NCI-H748 treated with DMSO at 0.1 percent for 48 hours (cell line): ENCODE measurements at places on chromosomes 7 and 10.

DNA sequence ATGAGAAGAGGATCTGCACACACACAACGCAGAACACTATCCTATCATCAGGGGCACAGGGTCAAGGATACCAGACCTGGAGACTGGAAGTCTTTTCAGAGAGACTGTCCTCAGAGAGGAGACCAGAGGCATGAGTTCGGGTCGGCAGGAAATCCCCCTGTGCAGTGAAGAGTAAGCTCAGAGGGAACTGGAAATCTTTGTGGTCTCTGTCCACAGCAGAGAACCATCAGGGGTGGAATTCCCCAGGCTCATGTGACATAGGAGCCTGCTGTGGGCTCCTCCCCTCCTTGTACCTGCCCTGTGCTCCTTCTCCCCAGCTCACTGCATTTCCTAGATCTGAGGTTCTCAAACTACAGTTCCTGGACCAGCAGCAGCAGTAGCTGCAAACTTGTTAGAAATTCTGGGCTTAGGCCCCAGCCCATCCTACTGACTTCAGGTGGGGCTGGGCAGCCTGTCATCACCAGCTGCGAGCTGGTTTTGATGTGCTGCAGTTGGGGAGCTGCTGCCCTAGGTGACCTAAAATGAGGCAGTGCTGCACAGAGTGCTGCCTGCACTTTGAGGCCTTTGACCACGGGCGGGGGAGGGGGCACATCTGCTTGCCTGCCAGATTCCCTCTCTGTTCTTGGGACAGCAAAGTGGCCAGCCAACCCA is 2.4 kb downstream of the ZMIZ2 start:
- DNase-seq: no peak

- peak; percentile 83 for DNase-seq
These were observed 10.6 kb upstream of the DNMBP start for GRCh38 chr10:100020142-100020885.

GRCh38 chr7:151477867-151478266 is 37.9 kb upstream of the CRYGN start:
- no peak for DNase-seq

DNA sequence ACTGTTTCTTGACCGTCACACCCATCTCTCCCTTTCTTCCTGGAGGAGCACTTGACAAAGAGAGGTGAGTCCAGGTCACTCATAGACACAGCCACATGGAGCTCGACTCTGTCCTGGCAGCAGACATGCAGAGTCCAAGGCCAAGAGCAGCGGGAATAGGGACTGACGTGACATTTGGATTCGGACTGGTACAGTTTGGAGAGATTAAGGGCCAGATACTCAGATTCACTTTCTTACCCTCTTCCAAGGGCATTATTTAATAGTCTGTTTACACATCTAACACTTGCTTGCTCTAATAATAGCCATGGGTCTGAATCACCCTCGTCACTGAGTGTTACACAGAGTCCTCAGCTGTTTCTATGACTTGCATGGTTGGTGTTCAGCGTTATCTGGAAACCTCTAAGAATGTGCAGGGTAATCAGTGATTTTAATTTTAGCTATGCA is 39.2 kb upstream of the OTUD1 start:
- DNase-seq: no peak

- DNase-seq: no peak
These were observed 1047.4 kb upstream of the LRRN3 start for GRCh38 chr7:110043519-110043918.

DNA sequence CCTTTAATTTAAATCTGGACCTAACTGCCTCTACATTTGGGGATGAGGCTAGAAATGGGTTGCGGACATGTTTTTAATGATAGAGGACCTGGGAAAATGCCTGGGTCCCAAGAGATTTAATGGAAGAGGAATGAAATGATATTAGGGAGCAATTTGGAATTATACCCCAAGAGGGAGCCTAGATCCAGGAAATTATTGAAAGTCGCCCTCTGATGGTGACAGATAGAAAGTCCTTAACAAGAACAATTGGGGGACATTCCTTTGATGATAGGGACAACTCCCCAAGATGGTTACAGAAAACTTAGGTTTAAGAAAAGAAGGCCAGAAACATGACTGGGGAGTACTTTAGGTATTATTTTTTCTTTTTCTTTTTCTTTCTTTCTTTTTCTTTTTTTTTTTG is 9.5 kb upstream of the TSGA13 start:
- peak; percentile 17 for DNase-seq

DNA sequence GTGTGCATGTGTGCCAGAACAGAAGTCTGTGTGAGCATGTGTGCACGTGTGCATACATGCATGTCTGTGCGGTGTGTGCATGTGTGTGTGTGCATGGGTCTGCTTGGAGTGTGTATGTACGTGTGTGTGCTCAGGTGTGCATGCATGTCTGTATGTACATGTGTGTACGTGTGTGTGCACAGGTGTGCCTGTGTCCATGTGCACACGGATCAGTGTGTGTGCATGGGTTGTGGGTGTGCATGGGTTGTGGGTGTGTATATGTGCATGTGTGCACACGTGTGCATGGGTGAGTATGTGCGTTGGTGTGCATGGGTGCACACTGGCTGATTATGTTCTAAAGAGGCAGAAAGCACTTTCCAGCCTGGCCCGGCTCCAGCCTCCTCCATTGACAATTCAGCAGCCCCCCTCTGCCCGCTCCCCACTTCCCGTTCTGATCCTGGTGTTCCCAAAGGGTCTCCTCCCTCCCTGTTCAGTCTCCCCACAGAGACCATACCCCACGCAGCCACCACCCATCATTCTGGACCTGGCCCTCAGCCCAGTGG is 44.1 kb upstream of the PDGFA start:
- no peak for DNase-seq

DNA sequence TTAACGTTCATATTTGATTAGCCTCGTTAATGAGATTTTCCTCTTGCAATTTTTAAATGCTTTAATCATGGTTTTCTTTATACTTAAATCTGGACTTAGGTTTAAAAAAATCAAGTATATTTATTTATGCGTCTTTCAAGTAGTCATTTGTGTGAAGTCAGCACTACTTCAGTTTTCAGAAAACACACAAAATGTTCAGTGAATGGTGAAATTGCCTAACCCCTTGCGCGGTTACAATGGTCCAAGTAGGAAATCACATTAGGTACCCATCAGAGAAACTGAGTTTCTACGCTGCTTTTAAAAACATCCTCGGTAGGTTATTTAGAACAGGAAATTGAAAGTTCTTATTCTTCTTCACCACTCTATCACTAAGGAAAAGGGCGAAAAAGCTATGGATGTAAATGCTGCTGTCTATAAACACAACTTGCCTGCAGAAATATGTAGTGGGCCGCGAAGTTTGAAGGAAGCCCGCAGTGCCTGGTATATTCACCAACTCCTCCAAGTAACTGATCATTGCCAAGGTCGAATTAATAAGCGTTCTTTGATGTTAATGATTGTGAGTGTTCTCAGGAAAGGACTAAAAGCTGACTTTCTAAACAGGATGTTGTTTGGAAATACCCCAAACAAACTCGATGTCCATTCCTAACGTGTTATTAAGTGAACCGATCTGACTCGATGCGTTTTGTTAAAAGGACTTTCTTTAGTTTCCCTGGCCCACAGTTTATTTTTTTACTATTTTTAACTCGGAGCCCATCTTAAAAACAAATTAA is 1.0 kb downstream of the SYPL1 start:
- peak; percentile 39 for DNase-seq

DNA sequence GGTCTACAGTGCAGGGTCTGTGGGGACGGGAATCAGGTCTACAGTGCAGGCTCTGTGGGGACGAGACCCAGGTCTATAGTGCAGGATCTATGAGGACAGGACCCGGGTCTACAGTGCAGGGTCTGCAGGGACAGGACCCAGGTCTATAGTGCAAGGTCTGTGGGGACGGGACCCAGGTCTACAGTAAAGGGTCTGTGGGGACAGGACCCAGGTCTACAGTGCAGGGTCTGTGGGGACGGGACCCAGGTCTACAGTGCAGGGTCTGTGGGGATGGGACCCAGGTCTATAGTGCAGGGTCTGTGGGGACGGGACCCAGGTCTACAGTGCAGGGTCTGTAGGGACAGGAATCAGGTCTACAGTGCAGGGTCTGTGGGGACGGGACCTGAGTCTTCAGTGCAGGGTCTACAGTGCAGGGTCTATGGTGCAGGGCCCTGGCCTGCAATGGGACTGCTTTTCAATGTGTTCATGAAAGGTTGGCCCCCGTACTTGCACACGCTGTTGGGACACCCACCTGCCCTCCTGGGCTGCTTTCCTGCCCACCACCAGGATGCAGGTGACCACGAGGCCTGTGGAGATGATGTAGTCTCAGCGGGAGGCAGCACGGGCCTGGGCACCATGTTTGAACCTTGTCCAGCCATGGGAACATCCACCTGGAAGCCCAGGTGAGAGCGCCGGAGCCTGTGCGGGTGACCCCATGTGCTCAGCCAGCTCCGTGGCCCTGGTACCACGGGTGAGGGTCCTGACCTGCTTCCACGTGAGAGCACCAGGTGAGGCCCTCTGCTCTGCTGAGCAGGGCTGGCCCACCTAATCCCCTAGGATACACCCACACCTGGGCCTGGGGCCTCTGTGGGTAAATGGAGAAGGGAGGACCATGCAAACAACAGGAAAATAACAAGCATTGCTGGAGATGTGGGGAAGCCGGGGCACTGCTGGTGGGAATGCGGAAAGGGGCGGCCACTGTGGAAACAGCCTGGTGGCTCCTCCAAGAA is 91.4 kb upstream of the DIP2C start:
- no peak for DNase-seq

DNA sequence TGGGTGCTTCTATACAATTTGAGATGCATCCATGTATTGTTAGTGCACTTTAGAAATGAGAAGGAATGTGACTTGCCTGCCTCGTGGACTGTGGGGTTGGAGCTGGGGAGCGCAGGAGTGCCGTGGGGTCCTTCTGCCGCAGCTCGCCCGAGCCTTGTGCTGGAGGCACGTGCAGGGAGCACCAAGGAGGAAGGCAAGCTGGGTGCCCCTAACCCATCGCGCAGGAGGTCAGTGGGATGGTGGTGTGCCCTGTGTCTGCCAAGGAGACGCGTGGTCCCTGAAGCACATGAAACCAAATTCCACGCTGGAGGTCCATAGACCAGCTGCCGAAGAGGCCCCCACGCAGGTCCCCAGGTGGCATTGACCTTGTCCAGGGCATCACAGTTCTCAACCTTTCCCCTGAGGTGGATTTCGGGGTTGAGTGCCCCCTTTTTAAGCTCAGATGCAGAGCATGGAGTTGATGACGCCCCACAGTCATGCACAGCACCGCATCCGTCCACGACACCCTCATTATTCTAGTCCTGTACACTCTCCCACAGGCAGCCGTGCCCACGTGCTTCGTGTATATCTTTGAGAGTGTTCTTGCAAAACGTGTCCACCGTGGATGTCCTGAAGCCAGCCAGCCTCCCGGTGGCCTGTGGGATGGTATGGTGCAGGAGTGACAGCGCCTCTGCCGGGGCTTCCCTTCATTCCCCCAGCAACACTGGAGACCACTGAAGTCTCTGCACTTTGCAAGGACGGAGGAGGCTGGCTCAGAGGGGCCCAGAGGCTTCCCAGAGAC is 35.5 kb downstream of the FKBP6 start:
- DNase-seq: no peak

GRCh38 chr7:46622251-46622650 is 701.2 kb upstream of the IGFBP3 start:
- no peak for DNase-seq

DNA sequence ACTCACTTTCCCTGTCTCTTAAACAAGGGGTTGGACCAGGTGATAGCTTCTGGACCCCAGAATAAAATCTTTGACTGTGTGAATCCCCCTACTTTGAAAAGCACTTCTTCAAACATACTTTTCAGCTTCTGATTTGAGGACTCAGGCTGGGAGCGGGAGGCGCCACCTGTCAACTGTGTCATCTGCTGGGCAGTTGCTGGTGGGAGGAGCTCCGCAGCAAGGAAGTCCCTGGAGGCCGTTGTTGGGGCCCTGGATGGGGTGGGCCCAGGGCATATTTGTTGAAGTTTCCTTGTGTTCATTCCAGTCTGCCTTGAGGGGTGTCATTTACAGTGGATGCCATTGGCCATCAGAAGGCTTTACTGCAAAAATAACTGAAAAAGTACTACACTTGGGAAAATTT is 197.7 kb downstream of the CCDC3 start:
- no peak for DNase-seq

GRCh38 chr10:125015356-125015944 is 73.5 kb downstream of the ZRANB1 start:
- no peak for DNase-seq

- no peak for DNase-seq
These were observed 23.2 kb downstream of the PPP1R17 start for GRCh38 chr7:31710171-31710570.

GRCh38 chr10:42769673-42770072 is 12.9 kb upstream of the BMS1 start:
- no peak for DNase-seq

DNA sequence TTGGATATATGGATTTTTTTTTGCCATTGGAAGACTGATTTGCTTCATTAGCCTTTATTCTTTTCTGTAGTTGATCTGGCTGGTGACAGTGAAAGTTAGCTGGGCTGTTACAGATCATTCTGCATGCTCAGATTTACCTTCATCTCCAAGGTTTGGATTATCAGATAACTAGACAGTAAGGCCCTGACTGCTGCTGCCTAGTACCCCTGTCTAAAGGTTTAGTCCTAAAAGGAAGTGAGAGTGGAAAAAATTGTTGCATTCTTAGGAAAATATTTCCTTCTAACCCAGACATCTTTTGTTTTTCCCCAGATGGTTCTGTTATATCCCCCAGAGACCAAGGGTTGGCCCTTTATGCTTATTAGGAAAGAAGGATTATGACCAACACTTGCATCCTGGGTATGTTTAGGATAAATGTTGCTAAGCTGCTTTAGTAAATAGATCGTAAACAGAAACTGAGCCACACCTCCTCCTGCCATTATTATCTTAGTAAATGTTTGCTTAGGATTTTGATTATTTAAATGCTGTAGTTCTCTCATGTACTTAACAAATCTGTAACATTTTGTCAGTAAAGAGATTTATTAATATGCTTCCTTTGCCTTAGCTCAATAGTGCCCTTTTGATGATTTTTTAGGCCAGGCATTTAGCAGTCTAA is 44.4 kb downstream of the MCU start:
- peak; percentile 42 for DNase-seq

DNA sequence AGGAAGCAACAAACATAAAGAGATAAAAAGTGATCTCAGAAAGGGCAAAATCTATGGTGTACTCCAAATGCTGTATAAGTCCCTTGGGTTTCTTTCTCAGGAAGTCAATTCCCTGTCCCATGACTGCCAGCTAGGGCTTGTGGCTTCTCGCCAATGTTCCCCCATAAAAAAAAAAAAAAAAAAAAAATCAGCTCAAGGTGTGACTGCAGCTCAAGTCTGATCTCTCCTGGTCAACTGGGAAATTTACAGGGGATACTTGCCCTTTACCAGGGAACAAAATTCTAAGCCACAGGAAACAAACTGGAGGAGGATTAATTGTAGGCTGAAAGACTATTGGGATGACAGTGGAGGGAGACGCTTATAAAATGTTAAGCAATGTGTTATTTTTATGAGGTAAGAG is 76.0 kb downstream of the PCGF5 start:
- no peak for DNase-seq

GRCh38 chr10:110226926-110227641 is 19.7 kb downstream of the MXI1 start:
- no peak for DNase-seq

- no peak for DNase-seq
These were observed 2.7 kb downstream of the CALD1 start for GRCh38 chr7:134782121-134782623.
